ENCODE measurements at places on chromosomes 3 and 15.

GRCh38 chr3:69740103-69741021, 1.1 kb downstream of the MITF start:
- no peak for DNase-seq

DNA sequence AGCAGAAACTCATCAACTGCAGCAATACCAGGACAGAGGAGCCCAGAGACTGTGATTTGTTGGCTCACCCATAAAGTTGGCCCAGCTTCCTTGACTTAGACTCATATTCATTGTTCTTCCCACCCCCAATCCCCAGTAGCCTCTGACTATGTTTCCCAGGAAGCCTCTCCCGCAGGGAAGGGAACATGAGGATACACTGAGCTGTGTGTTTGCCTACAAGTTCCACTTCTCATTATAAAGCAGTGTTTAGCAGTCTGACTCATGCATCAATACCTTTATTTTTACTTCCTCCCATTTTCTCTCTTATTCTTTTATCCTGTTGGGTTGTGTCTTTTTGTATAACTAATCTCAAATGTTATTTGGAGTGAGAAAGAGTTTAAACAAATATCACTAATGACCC, 111.6 kb upstream of the PHLDB2 start:
- DNase-seq, result no peak

DNA sequence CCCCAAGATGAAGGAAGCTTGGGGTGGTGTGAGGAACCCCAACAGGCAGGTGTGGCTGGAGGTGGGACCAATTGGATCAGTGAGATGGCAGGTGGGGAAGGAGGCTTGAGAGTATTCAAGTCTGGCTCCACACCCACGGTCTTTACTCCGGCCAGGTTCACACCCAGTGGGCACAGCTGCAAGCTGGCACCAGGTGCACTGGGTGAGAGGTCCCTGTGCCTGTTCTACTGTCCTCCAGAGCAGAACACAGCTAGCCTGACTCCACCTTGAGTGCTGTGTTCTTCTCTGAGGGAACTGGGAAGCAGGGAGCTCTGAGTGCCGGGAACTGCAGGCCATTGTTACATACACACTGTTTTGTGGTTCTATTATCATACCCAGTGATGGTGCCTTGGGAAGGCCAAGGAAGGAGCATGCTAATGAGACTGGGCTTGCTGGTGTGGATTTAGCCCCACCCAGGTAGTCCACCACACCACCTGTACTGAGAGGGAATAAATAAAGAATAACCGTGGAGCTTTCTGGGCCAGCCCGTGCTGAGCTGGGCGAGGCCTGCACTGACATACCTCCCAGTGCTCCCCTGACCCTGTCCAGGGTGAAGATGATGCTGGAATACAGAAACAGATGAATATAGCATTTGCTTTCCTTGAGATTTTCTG, 93.4 kb downstream of the ABHD5 start:
- DNase-seq, result no peak

- DNase-seq, result no peak
Measured at GRCh38 chr15:58517682-58518525, 86.1 kb downstream of the LIPC start.

DNA sequence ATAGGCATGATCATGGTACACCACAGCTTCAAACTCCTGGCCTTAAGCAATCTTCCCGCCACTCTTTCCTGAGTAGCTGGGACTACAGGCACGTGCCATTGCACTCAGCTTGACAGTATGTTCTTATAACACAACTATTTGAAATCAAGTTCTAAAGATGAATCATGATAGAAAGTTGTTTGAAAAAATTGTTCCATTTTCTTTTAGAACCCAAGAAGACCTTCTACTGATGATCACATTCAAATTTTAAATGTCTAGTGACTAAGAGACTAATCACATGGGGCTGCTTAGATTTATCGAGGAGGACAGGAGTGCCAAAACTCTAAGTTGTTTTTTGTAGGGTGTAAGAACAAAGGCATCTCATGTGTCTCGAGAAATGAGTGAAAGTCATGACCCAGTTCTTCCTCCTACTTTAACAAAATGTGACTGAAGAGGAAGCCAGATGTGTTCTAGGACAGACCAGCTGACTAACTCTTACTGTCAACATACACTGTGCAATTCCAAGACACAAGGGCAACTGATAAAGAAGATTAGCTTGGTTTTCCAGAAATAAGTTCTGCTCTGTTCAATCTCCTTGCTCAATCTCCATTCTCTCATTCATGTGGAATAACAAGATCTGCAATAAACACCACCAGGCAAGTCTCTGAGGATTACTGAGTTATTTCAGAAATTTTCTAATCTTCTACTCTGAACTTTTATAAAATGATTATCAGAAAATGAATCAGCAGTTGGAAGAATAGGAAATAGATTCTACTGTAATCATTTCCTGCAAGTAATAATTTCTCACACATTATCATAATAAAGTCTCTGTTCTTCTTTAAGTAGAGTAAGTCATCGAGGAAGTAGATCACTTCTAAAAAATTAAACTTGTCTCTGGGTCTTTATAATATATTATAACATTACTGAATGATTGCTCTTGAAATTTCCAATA, 122.6 kb upstream of the CCNL1 start:
- no peak for DNase-seq

All from NCI-H460 (cell line).